ENCODE measurements at places on chromosomes 5 and 9. TPM values are rescaled to one million over a fixed set of nuclear protein-coding genes. Genes with fewer than 3 reads are reported as not detected.

Gene INSL4
- total RNA-seq, result not detected

Gene CD180
- 2.1 TPM for total RNA-seq

Gene SMIM33
- not detected for total RNA-seq

Gene CNTNAP3
- not detected for total RNA-seq

Gene CER1
- not detected for total RNA-seq

Gene NTMT1
- total RNA-seq, result 35.1 TPM

Gene SLC9A3
- 2.4 TPM for total RNA-seq

Data from naive thymus-derived CD8-positive, alpha-beta T cell (primary cell).